ENCODE measurements at places on chromosomes 3 and 15.

DNA sequence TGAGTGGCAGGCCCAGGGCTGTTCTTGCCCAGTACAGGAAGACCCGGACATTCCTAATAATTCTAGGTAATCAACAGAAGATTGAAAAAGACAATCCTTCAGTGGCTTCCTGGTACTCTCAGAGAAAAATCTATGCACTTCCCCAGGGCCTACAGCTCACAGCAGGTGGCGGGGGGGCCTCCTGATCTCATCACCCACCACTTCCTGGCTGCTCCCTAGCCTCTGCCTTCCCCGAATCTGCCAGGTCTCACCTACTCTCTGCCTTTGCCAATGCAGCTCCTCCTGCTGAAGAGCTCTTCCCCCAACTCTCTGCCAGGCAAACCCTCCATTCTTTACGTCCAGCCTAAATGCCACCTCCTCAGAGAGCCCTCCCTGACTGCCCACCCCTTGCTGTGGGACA, 37.5 kb downstream of the EHD4 start:
- DNase-seq, result no peak

DNA sequence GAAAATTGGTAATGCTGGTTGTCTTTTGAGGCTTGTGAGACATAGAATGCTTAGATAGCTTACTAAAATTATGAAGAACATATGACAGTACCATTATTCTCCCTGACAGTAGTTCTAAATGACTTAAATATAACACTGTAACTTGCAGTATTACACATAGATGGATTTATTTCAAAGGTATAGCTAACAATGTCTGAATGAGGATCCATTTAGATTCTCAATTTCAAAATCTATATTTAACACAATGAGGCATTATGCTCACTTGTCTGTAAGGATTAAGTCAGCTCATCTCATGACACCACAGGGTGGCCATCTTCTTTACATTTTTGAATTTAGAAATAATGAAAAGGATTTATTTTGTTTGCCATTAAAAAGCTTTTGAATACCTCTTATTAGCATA, 108.4 kb downstream of the CCNL1 start:
- DNase-seq, result no peak

DNA sequence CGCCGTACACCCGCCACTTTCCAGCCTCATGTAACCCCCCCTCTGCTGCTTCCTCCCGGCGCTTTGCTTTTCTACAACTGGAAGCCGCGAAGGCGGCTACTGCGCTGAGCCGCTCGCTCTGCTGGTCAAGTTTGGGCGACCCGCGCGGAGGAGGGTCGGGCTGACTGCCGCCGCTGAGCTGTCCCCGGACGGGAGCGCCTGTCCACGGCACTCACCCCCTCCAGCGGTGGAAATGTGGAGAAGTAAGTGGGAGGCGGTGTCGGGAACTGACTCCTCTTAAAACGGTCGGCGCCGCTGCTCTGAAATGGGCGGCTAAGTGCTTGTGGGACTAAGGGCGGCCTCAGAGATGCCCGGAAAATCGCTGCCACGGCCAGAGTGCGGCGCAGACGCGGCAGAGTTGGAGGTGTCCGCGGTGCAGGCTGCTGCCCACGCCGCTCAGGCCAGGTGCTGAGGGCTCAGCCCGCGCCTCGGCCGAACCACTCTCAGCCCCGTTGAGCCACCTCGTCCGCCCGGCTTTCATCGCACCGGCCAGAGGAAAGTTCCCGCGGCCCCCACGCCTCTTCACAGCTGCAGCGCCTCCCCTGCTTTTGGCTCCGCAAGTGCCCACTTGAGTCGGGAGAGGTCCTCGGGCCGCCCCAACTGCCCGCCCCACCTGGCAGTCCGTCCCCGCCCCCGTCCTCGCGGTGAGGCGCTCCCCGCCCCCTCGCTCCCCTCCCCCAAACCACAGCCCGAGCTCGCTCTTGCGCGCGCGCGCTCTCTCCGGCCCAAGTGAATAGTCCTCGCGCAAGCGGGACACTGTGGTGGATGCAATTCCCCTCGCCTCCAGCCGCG, at the start of gene EPHA6:
Gene EPHA6 (plus strand): TSS at position 775 of the 831 bp plus-strand sequence.
- peak; percentile 43 for DNase-seq

DNA sequence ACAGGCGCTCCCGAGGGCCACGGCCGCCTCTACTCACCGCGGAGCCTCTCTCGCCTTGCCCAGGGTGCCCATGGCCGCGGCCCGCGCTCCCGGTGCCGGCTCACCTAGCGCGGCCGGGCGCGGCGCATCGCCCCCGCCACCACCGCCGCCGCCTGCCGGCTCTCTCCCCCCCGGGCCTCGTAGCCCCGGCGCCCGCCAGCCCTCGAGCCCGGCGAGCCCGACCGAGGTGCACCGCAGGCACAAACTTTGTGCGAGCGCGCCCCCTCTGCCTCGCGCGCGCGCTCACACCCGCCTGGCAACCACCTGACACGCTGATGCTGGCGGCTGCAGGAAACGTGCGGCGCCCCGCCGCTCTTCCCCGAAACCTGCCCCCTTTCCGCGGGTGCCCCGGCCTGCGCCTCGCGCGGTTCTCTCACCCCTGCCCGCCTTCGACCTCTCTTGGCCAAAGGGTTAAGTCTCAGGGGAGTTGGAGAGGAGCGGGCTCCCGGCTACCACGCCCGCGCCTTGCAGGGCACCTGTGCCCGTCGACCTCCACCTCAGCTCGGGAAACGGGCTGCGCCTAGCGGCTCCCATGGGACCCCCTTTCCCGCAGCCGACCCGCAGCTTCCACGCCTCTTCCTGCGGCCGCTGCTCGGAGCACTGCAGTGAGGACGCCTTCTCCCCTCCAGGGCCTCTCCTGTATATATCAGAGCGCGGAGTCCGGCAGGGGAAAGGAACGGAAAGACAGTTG, at the start of gene RASGRP1:
Gene RASGRP1 (minus strand): TSS at position 258 of the 730 bp plus-strand sequence. CDS start 186 bp downstream, at position 72.
- DNase-seq, result no peak

DNA sequence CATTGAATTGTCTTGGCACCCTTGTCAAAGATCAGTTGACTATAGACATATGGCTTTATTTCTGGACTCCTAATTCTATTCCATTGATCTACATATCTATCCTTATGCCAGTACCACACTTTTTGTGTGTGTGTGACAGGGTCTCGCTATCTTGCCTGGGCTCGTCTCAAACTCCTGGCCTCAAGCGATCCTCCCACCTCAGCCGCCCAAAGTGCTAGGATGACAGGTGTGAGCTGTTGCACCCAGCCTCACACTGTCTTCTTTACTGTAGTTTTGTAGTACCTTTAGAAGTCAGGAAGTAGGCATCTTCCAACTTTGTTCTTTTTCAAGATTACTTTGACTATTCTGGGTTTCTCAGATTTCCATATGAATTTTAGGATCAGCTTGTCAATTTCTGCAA, 24.3 kb downstream of the CDAN1 start:
- DNase-seq, result no peak

DNA sequence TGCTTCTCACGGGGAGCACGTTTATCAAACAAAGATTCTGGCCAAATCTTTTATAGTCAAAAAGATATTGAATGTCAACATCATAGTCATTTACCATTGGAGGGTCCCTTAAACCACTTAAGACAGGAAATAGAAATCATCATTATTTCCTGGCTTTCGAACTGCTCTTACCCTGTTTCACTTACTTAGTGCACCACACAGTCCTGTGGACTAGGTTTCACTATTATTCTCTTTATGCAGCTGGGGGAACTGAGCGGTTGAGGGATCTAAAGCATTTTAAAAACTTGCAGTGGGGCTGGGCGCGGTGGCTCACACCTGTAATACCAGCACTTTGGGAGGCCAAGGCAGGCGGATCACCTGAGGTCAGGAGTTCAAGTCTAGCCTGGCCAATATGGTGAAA, 13.7 kb upstream of the TPRG1 start:
- no peak for DNase-seq

GRCh38 chr3:56980243-56980642, 80.2 kb upstream of the SPATA12 start:
- DNase-seq, result no peak

DNA sequence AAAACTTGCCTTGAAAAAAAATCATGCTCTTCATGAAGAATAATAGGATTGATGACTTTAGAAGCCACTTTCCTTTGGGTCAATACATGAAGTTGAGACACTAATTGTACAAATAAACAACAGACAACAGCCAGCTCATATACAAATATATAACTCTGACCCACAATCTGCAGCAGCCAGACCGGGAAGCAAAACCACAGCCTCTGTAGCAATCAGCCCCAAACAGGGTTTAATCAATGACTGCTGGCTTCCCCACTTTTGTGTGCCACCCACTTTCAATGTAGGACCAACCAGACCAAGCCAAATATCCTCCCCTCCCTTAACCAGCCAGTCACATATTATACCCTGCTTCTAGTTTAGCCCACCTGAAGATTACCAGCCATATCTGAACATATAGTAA, 39.0 kb downstream of the IFT57 start:
- no peak for DNase-seq

GRCh38 chr15:54082836-54083492, 104.7 kb downstream of the UNC13C start:
- no peak for DNase-seq

DNA sequence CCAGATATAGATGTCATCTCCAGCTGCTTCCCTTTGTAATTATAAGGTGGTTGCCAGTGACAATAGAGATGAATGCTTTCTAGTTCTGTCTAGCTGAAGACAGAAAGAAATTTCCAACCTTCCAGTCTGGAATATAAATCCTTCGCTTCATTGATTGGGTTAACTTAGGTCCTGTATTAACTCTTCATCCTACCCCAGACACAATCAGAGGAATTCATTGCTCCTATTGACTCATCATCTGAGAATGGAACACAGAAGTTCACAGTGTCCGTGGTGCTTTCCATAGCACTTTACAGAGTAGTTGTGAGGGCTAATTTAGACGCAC, 241.4 kb downstream of the NFKBIZ start:
- no peak for DNase-seq

DNA sequence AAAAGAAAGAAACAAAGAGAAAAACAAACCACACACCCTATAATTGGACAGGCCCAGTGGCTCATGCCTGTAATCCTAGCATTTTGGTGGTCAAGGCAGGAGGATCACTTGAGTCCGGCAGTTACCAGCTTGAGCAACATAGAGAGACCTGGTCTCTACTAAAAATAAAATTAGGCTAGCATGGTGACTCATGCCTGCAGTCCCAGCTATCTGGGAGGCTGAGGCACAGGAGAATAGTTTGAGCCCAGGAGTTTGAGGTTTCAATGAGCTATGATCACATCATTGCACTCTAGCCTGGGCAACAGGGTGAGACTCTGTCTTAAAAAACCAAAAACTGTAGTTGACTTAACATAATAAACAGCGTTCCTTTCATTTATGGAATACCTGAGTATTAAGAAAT, 72.3 kb upstream of the ST3GAL6 start:
- DNase-seq, result no peak

DNA sequence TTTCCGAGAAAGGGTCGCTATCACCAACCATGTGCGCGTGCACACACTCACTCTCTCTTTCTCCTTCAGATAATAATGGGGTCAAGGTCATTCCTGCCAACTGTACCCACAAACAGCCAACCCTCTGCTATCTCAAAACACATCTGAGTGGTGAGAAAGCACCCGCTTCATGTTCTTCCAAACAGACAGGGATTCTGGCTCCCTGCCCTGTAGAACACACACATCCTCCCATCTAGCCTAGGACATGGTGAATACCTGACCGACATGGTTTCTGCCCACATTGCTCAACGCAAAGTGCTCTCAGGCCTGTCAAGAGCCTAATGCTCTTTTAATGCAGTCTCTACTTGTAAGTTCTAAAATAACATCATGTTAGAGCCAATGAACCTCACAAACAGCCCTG, 302.2 kb downstream of the FOXP1 start:
- DNase-seq, result no peak

GRCh38 chr3:59580996-59581395, 531.2 kb upstream of the CFAP20DC start:
- no peak for DNase-seq

DNA sequence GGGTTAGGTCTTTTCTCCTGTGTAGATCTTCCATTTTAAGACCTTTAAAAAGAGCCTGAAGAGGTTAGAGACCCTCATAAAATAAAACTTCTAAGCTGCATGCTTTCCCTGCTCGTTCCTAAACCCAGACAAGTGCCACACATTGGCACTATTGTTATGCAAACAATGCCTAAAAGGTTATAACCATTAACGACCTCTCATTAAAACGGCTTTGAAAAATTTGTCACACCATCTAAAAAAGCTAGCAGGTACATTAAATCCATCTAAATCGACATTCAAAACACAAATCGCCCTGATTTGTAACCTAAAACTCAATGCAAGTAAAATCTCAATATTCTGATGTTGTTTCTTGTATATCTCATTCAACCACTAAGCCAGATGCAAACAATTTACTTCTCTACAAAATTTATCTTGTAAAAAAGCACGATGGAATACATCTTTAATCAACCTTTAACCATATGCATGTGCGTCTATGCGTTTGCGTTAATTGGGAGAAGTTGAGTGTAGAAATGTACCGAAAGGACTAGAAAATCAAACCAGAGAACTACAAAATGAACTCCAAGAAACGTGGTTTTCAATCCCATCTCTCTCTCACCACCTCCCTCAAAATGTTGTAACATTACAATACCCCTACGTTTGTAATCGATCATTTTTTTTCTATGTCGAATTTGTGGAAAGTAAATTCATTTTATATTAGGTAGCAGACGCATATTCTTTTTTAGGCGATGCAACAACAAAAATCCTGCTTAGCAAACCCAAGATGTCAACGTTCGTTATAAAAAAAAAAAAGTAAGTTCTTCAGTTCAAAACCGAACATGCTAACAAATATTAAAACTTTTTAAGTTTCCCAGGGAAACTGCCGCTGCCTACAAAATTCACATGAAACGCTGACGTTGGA, 1.2 kb downstream of the ALDH1A2 start:
- DNase-seq, result no peak

GRCh38 chr3:143822374-143822773, 25.9 kb downstream of the SLC9A9 start:
- no peak for DNase-seq

GRCh38 chr15:68695061-68695595, 116.3 kb downstream of the CORO2B start:
- no peak for DNase-seq

DNA sequence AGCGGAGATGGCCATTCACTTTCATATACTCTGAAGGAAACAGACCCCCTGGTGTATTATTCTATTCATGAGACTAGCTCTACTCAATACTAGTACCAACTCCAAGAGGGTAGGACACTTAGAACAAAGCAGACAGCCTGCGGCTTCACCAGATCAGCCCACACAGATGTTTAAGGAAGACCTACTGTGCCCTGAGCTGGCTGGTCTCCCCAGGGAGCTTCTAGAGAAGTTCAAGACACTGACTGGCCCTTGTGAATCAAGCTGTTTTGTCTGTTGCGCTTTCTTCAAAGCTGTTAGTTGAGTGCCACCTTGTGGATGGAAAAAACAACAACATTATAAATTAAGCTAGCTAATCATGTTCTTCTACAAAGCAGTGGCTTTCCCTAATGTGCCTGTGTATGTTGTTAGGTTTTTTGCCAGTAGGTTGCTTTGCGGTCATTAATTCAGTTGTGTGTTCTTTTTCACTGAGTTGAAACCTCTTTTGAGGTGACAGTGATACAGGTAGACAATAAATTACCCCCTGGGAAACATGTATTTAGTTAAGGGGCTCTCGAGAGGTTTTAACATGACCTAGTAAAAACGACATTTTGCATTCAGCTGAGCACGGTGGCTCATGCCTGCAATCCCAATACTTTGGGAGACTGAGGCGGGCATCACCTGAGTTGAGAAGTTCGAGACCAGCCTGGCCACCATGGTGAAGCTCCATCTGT, 64.2 kb upstream of the MYZAP start:
- peak; percentile 89 for DNase-seq
